Activated CD4-positive, alpha-beta T cell treated with anti-CD3 and anti-CD28 coated beads, Interleukin-2, amount 50 U/mL, for 4 hours (primary cell): ENCODE measurements at places on chromosomes 6 and 20.

GRCh38 chr6:151721671-151722070, 85.8 kb upstream of the ESR1 start:
- DNase-seq, result no peak

DNA sequence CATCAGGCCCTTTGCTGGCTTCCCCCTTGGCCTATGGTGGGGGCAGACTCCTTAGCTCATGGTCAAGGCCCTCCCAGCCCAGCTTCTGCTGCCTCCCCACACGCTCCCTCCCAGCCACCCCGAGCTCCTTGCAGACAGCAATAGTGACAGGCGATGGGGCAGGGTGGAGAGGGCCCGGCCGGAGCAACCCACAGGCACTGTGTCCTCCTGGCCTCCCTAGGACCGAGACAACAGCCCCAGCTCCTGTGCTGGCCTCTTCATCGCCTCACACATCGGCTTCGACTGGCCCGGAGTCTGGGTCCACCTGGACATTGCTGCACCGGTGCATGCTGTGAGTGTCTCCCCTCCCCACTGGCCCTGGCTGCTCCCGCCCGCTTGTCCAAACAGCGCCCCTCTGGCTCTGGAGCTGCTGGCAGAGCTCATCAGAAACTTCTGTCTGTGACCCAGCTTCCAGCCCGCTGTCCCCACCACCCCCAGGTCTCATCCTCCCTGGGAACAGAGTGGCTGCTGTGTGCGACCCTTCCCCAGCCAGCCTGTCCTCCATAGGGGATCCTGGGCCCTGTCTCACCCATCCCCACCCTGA, 21.8 kb downstream of the NPEPL1 start:
- DNase-seq, result no peak

DNA sequence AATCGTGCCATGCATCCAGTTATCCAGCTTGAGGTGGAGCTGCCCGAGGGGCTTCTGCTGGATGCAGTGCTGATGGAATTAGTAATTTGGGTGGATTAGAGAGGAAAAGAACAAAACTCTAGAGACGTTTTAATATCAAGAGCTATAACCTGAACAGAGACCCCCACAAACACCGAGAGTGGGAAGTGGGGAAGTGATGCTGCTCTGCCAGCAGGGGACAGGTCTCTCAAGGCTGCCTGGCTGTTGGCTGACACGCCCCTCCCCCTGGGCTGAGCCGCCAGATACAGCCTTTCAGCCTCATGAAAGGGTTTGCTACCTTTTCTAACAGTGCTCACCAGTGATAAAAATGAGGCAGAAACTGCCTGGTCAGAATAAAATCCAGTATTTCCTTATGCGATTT, 9.6 kb downstream of the LEMD2 start:
- DNase-seq, result no peak

DNA sequence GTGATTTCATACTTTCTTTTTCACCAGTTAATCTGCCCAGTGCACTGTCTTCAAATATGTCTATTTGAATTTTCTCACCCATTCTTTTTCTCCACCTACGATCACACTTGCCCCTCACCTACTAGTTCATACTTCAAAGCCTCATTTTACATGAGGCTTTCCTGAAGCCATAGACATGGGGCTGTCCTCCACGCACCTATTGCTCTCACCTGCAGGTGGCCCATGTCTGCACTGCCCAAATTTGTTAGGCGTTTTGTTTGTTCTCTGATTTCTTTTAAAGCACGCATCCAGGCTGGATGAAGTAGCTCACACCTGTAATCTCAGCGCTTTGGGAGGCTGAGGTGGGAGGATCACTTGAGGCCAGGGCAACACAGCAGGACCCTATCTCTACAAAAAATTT, 106.8 kb upstream of the RIPOR2 start:
- DNase-seq, result no peak

DNA sequence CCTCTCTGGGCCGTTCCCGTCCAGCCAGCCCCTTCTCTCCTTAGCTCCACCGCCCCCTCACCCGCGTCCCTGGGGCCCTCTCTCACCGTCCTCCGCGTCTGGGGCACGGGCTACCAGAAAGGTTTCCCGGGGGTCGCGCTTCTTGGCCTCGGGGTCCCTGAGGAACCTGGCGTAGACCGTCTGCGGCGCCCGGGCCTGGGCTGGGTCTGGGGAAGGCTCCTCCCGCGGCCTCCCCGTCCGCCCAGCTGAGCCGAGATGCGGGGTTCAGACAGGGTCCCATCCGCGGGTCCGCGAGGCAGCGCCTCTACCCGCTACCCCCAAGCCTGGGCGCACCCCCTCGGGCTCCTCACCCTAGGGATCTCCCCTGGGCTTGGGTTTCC, 1.1 kb downstream of the TULP1 start:
- DNase-seq, result no peak

GRCh38 chr20:15805154-15805553, 768.1 kb downstream of the KIF16B start:
- no peak for DNase-seq

GRCh38 chr6:89843070-89843469, 13.4 kb downstream of the CASP8AP2 start:
- no peak for DNase-seq

GRCh38 chr6:219641-220198, 72.6 kb upstream of the DUSP22 start:
- DNase-seq, result no peak

DNA sequence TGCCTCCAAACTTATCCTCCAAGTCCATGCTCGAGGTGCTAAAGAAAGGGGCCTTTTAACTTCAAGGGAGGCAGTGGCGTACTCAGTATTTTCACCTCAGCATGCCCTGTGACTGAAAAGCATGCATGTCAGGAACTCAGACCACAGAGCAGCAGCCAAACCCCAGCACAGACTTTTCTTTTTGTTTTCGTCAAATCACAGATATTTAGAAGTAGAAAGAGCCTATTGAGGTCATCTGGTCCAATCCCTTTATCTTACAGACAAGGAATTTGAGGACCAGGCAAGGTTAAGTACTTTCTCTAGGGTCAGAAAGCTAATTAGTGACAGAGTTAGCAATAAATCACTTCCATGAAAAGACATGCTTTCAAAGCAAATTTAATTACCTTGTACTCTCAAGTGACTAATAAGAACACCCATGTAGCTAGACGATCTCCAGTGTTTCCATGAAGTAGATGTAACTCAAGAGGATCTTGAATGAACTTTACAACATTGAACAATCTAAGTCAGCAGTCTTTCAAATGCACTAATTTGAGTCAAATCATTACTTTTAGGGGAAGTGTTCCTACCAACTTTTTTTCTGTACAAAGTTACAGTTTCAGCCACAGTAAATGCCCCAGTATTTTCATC, 35.9 kb downstream of the MOXD1 start:
- DNase-seq, result no peak

DNA sequence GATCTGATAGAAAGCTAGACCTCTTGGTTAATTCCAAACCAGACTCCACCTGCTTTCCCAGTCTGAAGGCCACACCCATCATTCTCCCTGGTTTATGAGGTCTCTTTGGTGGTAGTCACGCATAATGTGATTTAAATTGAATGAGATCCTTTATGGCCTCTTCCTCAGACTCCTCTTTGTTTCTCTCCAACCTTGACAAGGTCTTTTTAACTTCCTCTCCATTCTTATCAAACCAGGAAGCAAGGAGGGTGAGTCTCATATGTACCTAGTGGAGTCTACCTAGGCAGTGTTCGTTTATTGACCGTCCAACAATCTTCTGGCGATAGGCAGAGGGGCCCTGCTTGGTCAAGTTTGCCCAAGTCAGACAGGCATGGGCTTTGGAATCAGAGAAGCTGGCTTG, 184.2 kb upstream of the LAMP5 start:
- no peak for DNase-seq

GRCh38 chr20:59618131-59618530, 13.8 kb downstream of the PHACTR3 start:
- DNase-seq, result no peak

- DNase-seq, result no peak
These were observed 74.1 kb downstream of the TRMT11 start for GRCh38 chr6:126060400-126060799.

GRCh38 chr20:2599288-2600006, 53.0 kb upstream of the NOP56 start:
- DNase-seq, result no peak

GRCh38 chr20:1449370-1449769, 17.3 kb downstream of the NSFL1C start:
- no peak for DNase-seq
